ENCODE measurements at places on chromosomes 5 and 9.

DNA sequence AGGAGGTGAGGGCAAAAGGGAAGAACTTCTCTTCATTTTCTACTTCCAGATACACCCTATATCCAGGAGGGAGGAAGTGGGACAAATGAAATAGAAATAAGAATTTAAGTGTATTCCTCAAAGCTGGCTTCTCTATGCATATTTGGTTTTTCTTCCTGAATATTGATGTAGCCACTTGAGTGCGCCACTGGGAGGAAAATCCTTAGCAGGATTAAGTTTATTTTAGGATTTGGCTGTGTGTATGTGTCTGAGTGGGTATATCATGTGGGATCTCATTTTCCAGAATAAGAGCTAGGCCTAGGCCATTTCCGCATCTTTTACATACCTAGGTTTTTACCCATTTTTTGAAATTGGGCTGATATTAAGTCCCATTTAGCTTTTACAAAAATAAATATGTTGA, 42.5 kb downstream of the MAP1B start:
- no peak for DNase-seq

DNA sequence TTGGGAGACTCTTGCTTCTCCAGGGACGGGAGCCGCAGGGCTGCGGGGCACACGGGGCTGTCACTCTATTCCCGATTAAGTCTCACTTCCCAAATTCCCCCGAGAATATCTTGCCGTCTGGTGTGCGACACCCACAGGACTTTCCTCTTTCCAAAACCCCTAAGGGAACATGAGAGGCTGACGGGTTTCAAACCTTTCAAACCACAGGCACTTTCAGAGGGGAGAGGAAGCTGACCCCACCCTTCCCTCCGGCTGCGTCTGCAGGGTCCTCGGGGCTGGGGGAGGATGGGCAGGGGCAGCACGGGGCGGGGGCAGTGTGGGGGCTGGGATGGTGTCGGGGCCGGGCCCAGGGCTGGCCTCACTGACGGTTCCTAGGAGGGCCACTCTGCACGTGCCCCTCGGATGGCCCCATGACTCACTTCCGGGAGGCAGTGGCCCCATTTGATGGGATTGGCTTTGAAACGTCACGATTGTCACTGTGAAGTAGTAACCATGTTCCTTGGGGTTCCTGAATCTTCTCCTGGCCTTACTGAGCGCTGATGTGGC, 38.2 kb downstream of the SLC9A3 start:
- no peak for DNase-seq

- no peak for DNase-seq
Observed at GRCh38 chr9:71058660-71059059, 62.8 kb downstream of the TRPM3 start.

DNA sequence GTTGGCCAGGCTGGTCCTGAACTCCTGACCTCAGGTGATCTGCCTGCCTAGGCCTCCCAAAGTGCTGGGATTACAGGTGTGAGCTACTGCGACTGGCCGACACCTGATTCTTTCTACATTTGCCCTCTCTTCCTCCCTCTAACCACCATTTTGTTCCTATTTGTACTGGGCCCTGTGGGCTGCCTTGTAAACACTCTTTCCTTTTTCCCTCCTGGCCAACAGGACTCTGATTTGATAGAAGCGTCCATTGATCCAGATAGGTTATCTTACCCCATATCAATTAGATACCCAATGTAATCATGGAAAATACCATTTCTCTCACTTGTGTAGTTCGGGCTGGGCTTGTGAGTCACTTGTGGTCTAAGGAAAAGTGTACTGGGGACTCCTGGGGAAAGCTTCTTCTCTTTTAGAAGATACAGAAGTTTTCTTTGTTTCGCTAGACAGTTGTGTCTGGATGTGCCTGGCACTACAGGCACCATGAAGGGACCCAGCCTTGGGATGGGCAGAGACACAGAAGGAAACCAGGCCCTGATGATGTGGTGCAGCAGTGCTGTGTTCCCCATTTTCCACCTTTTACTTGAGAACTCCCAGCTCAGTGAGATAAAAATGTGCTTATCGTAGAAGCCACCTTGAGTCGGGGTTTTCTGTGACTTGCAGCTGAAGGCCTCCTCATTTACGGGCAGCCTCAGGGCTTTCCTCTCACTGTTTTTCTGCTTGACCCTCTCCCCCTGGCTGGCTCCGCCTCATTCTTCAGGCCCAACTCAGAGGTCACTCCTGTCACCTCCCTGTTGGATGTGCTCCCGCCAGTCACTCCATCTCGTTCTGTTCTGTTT, 32.8 kb upstream of the CPEB4 start:
- no peak for DNase-seq

GRCh38 chr5:127313847-127314473, 23.4 kb downstream of the MEGF10 start:
- DNase-seq = peak; percentile 49

DNA sequence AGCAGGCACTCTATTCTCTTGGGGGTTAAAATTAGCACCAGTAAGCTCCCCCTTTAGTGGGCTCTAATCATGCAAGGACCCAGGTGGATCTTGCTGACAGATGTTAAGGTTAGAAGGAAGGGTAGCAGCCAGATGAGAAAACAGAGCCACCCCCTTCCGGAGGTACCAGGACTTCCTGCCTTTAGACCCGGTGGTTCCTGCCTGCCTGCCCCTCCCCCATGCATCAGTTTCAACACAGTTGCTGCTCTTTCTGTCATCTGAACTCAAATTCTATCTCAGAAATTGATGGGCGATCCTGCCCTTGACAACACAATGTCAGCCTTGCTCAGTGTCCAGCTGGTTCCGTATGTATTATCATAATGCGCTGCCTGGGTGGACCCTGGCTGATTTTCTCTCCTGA, 287.3 kb downstream of the EBF1 start:
- DNase-seq = no peak

GRCh38 chr5:7615566-7616061, 219.7 kb downstream of the ADCY2 start:
- DNase-seq = no peak

DNA sequence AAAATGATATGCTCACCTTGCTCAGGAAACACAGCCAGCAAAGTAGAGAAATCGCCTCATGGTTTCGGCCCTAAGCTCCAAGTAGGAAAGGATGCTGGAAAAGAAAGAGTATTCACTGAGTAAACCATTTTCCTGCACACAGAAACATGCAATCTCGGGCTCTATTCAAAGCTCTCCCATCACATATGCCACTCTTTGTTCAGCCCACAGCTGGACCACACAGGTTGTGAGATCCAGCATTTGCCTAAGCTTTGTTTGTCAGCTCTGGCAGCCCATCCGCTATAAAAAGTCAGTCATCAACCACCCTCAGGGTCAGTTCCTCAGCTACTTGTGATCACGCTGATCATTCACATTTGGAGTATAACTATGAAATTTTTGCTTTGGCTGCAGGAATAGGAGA, 96.5 kb upstream of the SMARCA2 start:
- no peak for DNase-seq

DNA sequence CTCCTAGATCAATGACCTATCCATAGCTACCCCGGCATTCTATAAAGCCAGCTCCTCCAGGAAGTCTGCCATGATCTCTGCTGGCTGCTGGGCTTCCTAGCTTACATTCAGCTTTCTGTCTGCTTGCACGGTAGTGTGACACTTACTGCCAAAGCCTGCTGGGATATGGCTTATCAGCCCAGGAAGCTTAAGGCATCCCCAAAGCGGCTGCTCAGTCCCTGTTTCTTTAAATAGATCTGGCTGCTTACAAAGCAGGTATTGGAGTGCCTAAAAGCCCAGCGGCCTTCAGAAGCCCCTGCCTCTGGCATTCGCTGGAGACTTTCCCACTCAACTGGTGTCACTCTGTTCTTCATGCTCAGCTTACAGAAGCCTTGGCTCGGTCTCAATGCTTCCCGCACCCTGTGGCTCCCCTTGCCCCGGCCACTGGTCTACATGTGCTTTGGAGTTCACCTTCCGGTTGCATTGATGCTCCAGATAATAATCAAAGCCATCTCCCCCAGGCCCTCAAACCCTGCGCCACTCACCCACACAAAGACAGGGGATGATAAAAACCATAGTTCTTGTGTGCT, 31.3 kb upstream of the STRBP start:
- DNase-seq = no peak

DNA sequence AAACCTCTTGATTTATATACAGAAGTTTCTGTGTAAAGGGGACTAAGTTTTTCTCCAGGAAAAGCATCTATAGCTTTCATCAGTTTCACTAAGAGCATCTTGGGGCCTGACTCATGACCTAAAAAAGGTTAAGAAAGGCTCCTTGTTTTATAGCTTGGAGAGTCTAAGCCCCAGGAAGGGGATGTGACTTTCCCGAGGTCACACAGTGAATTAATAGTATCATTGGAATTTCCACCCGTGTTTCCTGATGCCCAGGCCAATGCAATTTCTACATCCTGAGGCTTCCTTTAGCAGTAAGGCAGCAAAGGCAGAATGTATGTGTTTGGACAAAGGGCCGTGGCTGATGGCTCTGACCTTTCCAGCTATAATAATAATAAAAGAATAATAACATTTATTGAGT, 8.6 kb downstream of the MORN5 start:
- no peak for DNase-seq

DNA sequence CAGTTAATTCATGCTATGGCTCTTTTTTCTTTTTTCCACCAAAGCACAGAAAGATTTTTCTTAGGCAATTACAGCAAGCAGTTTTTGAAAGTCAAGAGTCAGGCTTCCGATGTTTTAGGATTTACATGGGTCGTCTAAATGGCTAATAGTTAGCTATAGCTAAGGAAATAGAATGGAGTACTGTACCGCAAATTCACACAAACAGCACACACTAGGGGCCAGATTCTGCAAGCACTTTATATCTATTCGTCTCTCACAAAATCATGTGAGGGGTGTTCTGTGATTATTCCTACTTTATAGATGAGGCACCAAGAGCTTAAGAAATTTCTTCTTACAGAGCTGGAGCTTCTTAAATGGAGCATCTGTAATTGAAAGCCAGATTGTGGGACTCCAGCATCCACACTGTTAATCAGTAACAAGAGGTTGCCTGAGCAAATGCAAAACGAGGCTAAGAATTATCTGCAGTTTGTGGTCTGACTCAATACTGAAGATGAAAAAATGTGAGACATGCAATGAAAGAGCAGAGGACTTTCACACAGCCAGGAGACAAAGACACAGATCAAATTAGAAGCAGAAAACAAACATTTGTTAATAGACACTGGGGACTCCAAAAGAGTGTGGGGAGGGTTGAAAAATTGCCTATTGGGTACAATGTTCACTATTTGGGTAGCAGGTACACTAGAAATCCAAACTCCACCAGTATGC, 62.7 kb upstream of the CTXN3 start:
- DNase-seq = no peak

DNA sequence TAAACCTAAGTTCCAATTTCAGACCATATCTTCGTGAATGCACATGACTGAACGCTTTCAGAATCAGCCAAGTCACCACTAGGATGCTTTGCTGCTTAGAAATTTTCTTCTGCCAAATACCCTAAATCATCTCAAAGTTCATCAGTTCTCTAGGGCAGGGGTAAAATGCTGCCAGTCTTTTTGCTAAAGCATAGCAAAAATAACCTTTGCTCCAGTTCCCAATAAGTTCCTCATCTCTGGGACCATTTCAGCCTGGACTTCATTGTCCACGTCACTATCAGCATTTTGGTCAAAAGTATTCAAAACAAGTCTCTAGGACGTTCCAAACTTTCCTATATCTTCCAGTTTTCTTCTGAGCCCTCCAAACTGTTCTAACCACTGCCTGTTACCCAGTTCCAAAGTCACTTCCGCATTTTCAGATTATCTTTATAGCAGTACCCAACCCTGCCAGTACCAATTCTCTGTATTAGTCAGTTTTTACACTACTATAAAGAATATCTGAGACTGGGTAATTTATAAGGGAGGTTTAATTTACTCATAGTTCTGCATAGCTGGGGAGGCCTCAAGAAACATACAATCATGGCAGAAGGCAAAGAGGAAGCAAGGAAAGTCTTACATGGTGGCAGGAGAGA, 74.8 kb downstream of the NR3C1 start:
- DNase-seq = no peak

- no peak for DNase-seq
Observed at GRCh38 chr5:172678902-172679301, 37.8 kb downstream of the NEURL1B start.

- peak; percentile 63 for DNase-seq
Observed at GRCh38 chr5:76402251-76402885, 717 bp upstream of the IQGAP2 start.

DNA sequence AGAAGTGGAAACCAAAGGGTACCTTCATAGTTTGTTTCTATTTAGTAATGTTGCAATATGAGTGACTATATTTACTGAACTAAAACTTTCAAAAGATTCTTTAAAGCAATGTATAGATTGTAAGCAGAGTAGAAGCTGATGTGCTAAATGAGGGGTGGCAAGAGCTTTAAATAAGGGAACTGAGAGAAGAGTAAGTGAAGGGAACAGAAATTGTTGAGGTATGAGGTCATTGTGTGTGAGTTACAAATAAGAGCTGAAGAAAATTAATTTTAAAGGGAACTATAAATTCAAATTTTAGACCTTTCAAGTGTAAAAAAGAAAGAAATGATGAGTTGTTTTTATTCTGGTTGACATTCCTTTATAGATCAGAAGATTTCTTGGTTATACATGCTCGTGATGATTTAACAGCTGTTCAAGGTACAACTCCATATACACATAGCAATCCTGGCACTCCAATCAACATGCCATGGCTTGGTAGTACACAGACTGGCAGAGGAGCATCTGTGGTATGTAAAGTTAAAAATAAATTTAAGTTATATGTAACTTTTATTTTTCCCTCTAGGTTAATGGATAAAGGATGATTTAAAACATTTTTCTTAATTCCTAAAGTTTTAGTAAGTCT, 135.1 kb upstream of the TNFAIP8 start:
- DNase-seq = no peak

DNA sequence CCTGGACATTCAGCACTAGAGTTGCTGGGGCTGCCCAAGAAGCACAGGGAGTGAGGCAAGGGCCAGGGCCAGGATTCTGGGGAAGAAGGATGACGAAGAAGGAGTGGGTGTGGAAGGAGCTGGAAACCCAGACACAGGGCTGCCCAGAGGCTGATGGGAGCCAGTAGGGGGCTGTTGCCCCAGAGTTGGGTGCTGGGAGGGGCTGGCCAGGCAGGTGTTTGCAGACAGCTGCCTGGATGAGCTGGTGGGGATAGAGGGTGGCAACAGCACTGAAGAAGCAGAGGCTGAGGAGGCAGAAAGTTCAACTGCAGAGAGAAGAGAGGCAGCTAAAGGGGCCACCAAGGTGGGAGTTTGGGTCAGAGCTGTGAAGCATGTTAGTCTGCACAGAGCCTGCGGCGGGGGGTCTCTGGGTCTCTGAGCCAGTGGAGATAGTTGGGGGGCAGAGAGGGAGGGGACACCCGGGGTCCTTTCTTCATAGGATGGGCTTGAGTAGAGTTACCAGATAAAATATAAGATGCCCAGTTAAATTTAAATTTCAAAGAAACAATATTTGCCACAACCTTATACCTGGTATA, 2.5 kb upstream of the AQP7 start:
- DNase-seq = no peak

DNA sequence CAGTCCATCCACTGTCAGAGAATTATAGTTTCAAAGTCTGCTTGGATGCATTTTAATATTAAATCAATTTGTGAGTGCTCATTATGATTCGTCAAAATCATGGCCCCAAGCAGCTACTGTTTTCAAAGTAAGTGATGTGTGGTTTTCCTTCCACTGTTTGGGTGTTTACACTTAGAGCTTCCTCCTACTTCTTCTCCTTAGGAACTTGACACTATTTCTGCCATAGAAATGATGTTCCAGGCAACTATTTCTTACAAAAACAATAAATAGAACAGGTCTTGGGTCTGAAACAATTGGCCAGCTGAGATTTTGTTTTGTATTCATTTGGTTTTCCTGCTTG, 132.8 kb upstream of the RAI14 start:
- no peak for DNase-seq
